ENCODE measurements at places on chromosomes 1 and 21.

DNA sequence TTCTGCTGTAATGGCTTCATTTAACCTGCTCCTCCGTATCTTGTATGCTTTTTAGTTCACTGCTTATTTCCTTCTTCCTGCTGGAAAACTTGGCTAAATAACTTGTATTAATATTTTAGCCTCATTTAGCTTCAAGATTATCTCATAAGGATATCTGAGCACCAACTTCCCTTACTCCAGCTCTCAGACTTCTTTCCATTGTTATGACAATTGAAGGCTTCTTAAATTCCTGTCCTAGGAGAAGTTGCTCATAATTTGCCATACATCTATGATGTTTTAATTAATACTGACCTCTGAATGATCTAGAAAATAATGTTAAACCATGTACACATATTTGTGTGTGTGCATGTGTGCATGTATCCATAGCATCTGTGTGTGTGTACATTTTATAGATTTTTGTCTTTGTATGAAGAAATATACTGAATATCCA lies 1524.4 kb upstream of the TPTE start:
- DNase-seq: no peak

DNA sequence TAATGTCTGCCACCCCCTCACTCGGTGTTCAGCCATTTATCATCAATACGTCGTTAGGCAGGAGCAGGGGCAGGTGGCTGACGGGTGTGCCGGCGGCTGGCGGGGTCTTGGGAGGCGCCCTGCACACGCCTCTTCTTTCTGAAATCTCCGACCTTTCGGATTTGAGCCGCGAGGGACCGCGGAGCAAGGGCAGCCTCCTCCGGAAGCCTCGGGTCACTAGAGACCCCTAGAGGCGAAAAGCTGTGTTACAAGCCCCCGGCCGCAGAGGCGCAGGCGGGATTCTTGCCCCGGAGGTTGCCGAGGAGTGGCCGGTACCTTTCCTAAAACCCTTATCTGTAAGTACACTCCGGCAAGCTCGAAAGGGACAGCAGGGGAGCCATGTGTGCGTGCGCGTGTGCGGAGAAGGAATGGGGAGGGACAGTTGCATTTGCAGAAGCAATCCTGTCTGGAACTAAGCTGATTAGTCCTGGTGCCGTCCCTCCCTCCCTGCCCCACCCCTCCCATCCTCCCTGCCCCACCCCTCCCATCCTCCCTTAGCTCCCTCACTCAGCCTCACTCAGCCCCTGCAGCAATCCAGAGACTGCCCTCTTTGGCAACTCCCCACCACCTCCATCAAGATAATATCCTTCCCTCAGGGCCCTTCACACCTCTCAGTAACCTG lies 11.0 kb downstream of the BRINP2 start:
- peak; percentile 34 for DNase-seq

- DNase-seq: no peak
Observed at GRCh38 chr21:34360488-34361241, 3.1 kb upstream of the KCNE2 start.

DNA sequence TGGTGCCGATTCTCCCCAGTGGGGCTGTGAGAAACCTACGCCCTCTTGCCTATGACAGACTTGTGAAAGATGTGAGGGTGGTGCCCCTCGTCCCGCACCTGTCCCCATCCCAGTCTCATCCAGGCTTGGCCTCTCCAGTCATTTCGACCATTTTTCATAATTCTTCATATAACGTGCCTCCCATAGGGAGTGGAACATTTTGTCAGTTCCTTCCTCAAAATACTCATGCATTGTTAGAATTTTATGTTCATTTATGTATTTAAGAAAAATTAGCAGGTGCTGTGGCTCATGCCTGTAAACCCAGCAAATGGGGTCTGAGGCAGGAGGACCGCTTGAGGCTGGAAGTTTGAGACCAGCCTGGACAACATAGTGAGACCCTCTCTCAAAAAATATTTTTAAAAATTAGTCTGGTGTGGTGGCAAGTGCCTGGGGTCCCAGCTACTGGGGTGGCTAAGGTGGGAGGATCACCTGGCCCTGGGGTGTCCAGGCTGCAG lies 19.7 kb upstream of the SMPDL3B start:
- DNase-seq: no peak

DNA sequence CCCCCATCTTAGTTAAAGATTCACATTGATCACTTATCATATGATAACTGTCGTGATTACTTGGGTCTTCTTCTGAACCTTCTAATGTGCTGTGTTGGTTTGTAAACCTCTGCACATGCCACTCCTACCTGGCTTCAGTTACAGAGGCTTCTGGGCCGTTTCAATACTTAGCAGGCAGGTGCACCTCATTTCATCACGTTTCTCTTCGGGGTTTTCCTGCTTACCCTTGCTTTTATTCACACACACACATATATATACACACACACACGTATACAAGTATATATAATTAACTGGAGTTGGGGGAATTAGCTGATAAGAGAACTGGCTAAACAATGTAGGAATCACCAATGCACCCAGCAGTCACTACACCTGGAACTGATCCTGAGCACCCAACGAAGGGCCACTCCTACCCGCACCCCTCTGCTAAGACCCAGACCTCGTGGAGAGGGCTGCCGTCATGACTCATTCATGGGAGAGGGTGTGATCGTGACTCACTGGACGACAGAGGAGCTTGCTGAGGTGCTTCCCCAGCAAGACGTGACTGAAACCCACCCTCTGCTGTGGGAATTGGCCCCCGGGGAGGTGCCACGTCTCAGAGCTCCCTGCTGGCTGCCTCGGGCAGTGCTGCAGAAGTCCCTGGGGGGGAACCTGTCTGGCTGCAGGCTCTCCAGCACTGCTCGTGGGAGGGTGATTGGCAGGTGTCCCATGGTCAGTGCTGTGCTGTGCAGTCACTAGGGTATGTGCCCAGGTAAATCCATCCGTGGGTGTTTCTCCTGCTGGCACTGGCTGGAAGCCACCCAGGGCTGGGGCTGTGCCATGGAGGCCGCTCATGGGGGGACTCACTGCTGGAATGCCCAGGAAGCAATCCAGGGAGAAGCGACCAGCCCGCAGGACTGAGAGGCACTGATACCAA lies 166.6 kb downstream of the DYRK1A start:
- no peak for DNase-seq

DNA sequence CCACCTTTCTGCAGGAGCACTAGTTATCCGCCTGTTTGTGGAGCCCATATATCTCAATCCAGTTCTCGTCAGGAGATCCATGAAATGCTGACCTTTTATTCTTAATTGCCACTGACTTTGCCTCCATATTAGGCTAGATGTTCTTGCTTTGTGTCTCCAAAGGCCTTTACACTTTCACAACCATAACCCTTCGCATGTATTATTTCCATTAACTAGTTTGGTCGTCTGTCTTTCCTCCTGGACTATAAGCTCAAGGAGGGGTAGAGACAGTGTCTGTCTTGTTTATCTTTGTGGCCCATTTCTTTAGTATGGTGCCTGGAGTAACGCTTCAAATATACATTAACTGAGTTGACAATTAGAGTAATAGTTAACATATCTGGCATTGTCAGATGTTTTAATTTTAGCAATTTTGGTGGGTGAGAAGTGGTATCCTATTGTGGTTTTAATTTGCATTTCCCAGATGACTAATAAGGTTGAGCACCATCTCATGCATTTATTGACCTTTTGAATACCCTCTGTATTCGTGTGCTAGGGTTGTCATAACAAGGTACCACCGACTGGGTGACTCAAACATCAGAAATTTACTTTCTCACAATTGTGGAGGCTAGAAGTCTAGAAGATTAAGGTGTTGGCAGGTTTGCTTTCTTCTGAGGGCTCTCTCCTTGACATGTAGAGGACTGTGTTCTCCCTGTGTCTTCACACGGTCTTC lies 21.7 kb upstream of the IL12RB2 start:
- DNase-seq: no peak

DNA sequence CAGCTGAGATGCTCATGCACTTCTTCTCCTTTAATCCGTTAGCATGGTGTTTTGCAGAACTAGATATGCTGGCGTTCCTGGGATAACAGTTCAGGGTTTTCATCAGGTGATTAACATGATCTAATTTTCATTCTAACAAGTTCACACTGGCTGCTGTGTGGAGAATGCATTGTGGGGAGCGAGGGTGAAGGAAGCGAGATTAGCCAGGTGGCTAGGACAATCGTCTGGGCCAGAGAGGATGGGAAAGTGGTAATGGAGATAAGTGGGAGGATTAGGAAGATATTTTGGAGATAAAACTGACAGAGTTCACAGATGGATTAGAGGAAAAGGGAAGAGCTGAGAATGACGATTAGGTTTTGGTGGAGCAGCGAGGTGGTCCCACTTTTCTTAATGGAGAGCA lies 138.1 kb upstream of the MAGI3 start:
- no peak for DNase-seq

GRCh38 chr1:116544588-116545358 lies 26.1 kb downstream of the CD58 start:
- DNase-seq: no peak

DNA sequence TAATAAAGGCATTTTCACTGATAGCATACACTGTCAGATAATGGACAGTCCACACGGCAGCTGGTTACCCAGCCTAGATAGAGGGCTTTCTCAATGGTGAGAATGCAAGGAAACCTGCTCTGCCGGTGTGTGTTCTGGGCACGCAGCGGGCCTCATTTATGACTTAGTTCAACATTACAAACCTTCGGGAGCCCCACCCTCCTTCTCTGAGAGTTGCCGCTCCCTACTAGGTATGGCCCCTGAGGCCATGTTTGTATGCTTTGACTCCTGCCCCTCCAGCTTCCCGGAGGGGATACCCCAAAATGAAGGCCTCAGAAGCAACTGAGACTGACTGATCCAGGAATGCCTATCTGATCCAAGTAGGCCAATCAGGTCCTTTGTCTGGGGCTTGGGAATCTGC lies 17.2 kb upstream of the FABP3 start:
- DNase-seq: no peak
